PC-9 (cell line): ENCODE measurements at places on chromosomes 2 and 18. TPM values are rescaled to one million over a fixed set of nuclear protein-coding genes. Genes with fewer than 3 reads are reported as not detected.

DNA sequence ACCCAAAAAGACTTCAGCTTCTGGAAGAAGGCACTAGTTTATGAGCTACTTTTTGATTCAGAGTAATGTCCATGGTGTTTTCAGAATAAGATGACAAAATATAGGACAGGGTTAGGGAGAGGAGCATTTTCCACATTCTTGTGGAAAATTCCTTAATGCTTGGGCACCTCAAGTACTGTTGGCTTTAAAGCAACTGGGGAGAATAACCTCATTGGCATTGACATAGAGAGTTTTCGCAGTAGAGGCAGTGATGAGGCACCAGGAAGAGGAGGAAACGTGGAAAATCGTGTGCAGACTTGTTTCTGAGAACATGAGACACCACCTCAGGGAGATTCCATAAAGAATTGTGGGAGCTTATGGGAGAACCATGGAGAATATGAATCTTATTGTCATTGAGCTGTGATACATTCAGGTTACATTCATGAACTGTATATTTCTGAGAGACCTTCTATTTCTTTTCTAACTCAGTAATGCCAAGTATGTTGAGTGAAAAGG, 929.0 kb upstream of the NRXN1 start:
- no peak for DNase-seq

DNA sequence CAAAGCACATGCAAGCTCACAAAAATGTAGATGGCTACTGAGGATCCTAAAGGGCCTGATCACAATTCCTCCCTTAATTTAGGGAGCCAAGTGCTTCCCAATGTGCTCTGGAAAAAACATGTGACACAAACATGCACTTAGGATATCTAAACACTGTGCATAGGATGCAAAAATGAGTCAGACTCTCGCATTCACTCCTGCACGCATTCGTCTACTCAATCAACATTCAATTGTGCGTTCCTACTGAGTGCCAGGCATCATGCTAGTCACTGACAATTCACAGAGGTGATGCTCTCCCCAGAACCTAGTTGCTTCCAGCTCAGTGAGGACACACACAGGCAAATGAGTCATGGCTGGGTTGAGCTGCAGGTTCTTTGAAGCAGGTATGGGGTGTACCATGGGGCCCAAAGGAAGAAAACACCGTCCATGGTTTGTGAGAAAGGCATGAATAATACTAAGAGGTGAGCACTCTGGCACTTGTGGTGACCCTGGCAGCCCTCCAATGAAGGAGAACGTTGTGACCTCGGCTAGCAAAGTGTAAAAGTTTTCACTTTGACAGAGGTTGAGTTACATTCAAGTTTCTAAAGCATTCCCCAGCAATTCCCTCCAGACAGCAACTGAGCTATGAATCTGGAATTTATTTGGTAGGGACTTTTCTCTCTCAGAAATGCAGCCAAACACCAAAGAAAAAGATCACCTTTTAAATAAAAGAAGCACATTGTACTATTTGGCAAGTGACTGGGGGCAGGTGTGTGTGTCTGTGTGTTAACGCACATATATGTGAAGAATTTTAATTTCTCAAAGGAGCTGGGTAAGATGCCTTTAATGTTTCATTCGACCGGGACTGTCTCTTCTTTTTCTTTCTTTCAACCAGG, 173.3 kb downstream of the ALPK2 start:
- no peak for DNase-seq

DNA sequence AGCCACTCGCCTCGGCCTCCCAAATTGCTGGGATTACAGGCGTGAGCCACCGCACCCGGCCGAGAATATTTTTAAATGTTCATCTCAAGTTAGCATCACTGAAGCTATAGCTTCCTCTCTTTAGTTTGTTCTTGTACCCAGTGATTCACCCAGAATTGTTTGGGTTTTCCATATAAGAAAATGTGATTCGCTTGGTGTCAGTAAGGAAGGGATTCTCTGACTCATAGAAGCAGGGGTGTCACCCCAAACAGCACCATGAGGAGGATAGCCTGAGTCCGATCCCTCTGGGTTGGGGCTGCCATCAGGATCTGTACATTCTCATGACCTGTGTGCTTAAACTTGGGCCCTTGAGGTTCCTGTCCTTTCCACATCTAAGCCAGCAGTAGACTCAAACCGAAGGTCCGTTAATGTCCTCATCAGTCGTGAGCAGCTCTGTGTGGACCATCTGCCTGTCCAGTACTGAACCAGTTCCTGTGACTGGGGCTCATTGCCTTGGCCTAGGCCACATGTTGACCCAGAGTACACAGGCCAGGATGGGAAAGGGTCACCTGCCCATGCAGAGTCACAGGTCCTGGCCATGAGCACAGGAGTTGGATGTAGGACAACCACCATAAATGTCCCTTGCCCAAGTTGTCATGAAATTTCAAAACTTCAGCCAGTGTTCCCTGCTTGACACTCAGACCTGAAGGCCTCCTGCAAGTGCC, 311.9 kb downstream of the GBX2 start:
- DNase-seq, result no peak

- DNase-seq, result no peak
Measured at GRCh38 chr2:198097630-198098029, 293.2 kb downstream of the PLCL1 start.

Gene GPR75
- 1.8 and 3.7 TPM in 2 replicates for total RNA-seq

Gene MDH1B
- 2.7 and 4.1 TPM in 2 replicates for total RNA-seq
